BJ (cell line): ENCODE measurements at places on chromosomes 7 and 10.

DNA sequence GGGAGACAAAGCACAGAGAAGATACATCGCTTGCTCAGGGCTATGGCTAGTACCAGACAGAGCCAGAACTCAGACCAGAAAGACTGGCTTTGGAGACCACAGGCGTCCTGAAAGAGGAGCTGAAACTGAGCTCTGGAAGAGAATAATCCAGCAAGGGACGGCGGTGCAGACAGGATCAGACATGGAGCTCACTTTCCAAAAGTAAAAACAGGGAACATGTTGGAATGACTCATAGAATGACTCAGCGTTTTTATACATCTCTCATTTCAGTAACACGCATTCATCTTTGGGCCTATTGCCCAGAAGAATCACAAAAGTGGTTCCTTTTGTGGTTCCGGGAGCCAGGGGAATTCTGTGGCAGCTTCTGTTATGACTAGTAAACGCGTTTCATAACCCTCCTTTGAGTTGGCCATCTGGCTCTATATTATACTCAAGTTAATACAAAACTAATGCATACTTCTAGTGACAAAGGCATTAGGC, 37.2 kb downstream of the PLEKHS1 start:
- peak; percentile 85 for DNase-seq

DNA sequence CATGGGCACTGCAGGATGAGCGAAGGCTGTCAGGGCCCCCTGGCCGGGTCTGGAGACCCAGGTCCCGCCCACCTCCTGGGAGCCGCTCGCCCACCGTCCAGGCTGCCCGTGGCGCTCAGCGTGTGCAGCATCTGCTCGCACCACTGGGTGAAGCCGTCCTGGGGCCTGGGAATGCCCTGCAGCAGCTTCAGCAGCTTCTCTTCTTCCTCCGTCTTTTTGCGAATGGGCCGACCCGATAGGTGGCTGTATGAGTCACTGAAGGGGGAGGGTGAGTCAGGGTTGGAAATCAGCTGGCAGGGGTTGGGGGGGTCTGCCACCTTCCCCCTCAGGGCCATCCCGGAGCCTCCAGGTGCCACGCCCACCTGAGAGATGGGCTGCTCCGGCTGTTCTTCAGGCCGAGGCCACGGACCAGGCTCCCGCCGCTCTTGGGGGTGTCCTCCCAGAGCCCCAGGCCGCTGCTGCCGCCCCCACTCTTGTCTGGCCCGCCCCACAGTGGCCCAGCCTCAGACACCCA, 8.7 kb downstream of the GNB2 start:
- DNase-seq = no peak

DNA sequence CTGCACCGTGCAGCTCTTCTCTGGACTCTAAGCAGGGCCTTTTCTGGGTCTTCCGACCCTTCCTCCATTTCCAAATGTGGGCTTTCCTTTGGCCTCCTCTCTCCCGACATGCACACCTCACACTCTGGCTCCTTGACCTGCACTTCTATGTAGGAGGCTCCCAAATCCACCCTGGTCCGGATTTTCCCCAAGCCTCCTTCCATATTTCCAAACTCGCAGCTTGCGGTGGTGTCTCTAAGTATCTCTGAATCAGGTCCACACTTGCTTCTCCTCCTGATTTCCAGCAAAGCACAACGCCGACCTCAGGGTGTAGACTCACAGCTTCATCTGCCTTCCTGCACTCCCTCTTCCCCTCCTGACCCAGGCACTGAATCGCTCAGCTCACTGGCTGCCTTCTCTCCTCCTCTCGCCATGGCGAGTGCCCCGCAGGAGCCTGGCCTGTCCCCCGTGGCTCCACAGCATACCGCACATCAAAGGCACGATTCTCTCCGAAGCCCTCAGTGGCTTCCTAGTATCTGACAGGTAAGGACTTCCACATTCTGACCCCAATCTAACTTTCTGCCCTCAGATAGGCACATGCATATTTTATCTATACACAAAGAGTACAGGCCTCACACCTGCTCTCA, 27.8 kb downstream of the DIP2C start:
- DNase-seq = no peak

DNA sequence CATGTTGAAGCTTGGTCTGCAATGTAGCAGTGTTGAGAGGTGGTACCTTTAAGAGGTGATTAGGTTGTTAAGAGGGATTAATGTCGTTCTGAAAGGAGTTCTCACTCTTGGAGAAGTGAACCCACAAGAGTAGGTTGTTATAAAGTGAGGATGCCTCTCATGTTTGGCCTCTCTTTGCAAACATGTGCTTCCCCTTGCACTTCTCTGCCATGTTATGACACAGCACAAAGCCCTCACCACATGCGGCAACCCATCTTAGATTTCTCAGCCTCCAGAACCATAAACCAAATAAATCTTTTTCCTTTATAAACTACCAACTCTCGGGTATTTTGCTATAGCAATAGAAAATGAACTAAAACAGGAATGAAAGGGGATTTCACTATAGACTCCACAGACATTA, 66.3 kb downstream of the KMT2C start:
- no peak for DNase-seq

- no peak for DNase-seq
Measured at GRCh38 chr10:17256051-17256450, 28.0 kb downstream of the VIM start.

DNA sequence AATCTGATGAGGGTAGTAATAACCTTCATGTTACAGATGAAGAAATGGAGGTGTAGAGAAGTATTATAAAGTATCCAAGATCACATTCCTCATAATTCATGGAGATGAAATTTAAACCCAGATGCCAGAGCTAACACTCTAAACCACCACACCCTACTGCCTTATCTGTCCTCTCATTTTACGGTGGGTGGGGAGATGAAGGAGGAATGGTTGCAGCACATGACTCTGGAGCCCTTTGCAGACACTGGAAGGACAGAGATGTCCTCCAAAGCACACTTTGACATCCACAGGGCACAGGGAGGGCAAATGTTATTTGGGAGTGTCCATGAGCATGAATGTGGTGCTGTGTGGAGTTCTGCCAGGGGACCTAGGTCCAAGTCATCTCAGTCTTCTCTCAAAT, 1.1 kb downstream of the PLEKHS1 start:
- DNase-seq = no peak

DNA sequence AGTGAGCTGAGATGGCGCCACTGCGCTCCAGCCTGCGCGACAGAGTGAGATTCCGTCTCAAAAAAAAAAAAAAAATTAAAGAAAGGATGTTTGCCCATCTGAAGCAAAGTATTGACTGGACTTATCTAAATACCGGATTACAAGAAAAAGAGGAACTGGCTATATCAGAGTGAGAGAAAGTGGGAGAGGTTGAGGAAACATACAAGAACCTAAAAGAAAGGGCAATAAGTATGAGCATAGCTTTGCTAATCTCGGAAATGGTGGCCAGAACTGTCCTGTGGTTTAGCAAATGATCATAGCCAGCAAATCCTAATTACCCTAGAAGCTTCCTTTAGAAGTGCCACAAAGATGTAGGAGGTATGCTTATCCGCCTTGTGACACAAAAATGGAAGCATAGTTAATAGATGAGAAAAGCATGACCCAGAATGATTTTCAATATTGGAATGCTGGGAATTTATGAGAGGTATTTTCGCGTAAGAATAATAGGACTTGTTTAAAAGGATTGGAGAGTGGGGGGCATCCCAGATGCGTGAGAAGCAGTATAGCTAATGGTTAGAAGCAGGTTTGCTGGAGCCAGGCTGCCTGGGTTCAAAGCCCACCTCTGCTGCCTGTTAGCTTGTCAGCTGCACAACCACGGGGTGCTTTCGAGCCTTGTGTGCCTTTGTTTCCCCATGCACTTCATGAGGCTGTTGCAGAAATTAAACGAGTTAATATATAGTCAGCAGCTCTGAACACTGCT, 1.2 kb upstream of the GTPBP4 start:
- peak; percentile 81 for DNase-seq
